ENCODE measurements at places on chromosomes 5 and 9.

GRCh38 chr5:72363166-72363802, 43.1 kb downstream of the PTCD2 start:
- peak; percentile 76 for DNase-seq

- DNase-seq = no peak
Observed at GRCh38 chr5:98975682-98976407, 47.0 kb upstream of the CHD1 start.

DNA sequence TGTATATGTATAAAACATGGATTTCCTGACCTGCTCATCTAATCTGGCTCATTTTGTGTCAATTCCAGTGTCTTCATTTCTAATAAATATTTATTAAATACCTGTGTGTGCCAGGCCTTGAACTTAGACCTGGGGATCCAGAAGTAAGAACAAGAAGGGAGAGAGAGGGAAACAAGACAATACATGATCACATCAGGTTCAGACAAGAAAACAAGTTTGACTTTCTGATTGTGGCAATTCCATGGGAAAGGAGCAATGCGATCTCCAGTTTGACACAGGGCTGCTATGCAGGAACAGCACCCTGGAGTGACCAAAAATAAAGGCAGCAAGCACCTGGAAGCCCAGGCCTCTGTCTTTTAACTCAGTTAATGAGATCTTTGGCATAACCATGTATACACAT, 198.1 kb upstream of the ACTBL2 start:
- no peak for DNase-seq

DNA sequence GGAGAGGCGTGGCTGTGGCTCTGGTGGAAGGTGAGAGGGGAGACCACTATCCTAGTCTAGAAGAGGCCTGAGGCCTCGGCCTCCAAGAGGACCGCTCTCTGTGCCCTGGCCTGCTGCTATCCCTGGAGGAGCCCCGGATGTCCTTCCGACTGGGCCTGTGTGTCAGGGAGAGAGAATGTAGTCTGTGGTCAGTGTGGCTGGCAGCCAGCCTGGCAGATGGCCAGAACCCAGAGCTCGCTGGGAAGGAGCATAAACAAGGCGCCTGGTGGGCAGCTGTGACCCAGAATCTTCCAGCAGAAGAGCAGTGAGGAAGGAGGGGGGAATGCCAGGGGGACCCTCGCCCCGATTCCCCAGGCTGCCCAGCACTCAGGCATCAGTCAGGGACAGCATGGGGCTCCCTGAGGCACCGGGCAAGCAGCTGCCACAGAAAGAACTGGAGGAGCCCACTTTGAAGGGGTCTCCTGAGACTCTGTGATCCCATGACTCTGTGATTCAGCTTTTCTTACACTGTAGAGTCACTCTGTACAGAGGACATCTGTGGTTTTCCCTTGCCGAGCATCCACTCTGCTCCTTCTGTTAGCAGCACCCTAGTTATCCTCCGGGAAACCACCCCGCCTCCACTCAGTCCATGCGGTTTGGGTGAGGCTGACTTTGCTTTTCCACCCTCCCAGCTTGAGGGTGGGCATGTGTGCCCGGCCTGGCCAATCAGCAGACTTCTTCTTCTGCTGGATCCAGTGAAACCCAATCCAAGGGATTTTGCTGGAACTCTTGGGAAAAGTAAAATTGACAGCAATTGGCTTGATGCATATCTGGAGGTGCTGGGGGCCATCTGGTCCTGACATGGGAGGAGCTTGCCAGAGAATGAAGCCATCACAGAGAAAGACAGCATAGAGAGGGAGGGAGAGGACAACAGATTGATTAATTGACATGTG, 46.2 kb upstream of the PWWP2A start:
- peak; percentile 98 for DNase-seq

DNA sequence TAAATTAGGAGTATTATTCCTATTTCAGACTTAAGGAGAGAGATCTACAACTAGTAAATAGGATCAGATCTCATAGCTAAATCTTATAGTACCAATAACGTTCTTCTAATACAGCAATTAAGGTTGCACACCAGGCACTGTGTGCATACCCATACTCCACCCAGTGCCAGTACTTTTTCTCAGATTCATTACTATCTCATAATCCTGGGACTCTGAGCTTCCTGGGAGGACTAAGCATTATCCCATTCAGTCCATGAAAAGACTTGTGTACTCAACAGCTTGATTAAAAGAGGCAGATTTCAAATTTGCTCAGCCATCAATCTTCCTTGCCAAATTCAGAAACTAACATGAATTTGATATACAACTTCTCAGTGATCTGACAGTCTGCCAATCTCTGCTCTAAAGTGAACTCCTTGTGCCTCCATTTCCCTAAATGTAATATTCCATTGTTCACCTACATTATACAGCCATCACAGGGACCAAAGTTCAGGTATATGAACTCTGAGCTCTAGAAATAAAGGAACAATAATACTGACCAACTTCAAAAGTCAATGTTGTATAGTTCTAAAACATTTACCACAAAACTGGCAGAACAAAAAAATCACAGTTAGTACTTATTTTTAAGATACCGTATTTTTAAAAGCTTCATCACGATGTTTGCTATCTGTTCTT, 7.2 kb downstream of the STRBP start:
- DNase-seq = no peak

All from PC-3 (cell line).